ENCODE measurements at places on chromosomes 7 and 10.

GRCh38 chr10:80356989-80357850, 639 bp downstream of the DYDC2 start:
- no peak for DNase-seq

- DNase-seq = no peak
Measured at GRCh38 chr7:5700391-5700985, 81.0 kb downstream of the RNF216 start.

GRCh38 chr7:2754086-2754485, 66.1 kb downstream of the AMZ1 start:
- DNase-seq = no peak

GRCh38 chr7:27998382-27998781, 182.2 kb downstream of the JAZF1 start:
- no peak for DNase-seq

GRCh38 chr7:124764847-124765400, 668 bp downstream of the GPR37 start:
- no peak for DNase-seq

- no peak for DNase-seq
Measured at GRCh38 chr7:106814887-106815286, 50.2 kb upstream of the PIK3CG start.

GRCh38 chr10:77197544-77197943, 440.1 kb downstream of the KCNMA1 start:
- DNase-seq = no peak

GRCh38 chr7:91185771-91186170, 78.5 kb upstream of the FZD1 start:
- DNase-seq = no peak

DNA sequence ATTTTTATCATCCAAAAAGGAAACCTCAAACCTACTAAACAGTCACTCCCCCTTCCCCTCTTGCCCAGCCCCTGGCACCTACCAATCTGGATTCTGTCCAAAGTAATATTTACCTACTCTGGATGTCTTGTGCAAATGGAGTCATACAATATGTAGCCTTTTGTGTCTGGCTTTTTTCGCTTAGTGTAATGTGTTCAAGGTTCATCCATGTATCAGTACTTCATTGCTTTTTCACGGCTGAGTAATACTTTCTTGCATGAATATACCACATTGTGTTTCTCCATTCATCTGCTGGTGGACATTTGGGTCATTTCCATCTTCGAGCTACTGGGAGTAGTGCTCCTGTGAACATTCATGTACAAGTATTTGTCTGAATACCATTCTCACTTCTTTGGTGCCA, 113.6 kb downstream of the EEPD1 start:
- DNase-seq = no peak

GRCh38 chr10:91528080-91528479, 104.8 kb downstream of the PPP1R3C start:
- no peak for DNase-seq

DNA sequence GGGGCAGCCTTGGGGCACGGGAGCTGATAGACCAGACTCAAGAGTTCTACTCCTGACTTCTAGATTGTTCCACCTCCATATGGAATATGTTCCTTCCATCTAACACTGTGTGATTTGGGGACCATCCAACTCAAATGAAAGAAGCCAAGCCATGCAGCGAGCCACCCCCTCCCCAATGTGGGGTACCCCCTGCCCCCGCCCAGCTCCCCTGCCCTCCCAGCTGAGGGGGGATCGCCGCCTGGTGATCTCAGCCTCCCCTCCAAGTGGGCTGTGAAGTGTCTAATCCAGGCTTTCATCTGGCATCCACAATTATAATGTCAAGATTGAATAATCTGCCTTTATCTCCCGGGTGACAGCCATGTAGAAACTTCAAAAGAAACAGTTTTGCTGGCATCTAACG, 246.1 kb downstream of the RPS24 start:
- no peak for DNase-seq

DNA sequence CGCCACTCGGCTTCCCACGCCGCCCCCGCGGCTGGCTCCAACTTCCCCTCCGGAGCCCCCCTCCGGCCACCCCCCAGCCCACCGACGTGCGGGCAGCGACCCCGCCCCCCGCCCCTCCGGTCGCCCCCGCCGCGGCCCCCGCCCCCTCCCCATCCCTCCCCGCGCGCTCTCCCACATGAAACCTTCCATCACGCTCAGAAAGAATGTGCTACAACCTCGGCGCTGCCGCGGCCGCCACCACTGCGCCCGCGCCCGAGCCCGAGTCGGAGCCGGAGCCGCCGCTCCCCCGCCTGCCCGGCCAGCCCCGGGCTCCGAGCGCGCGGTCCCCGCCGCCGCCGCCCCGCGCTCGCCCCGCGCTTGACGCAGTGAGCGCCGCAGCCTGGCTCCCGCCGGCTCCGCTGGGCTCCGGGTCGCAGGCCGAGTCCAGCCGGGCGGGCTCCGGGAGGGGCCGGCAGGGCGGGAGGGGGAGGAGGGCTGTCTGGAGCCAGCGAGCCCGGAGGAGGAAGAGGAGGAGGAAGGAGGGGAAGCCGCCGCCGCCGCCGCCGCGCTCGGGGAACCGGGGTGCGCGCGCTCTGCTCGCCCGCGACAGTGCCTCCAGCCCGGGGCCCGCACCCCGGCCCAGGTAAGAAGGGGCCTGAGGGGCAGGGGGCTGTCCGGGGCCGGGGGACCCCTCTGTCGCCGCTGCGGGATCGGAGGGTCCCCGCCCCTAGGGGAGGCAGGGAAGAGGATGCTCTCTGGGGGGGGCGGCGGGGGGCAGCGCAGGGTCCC, 4.3 kb upstream of the ELFN1 start:
- DNase-seq = no peak

DNA sequence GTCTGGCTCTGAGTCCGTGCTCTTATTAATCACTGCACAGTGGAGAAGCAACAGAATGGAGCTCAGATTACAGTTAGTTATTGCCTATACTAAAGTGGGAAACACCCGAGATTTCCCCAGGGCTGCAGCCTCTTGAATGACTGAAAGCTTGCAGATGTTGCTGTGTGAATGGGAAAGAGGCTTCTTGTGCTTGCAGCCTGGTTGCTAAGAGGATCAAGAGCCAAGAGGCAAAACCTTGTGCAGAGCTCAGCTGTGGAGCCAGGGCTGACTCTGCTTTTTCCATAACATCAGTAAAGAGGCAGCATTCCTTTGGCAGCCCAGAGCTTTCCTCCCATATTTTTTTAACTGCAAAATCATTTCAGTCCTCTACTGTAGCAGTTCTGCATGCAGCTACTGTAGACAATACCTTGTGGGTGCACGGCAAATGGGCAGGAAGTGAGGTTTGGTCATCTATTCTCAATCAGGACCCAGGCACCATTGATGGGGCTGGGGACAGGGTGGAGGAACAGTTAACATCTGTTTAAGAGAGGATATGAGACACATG, 86.5 kb downstream of the RALA start:
- no peak for DNase-seq

GRCh38 chr7:16347066-16347826, 74.1 kb downstream of the CRPPA start:
- DNase-seq = no peak

GRCh38 chr7:141512597-141512996, 38.6 kb upstream of the AGK start:
- no peak for DNase-seq

DNA sequence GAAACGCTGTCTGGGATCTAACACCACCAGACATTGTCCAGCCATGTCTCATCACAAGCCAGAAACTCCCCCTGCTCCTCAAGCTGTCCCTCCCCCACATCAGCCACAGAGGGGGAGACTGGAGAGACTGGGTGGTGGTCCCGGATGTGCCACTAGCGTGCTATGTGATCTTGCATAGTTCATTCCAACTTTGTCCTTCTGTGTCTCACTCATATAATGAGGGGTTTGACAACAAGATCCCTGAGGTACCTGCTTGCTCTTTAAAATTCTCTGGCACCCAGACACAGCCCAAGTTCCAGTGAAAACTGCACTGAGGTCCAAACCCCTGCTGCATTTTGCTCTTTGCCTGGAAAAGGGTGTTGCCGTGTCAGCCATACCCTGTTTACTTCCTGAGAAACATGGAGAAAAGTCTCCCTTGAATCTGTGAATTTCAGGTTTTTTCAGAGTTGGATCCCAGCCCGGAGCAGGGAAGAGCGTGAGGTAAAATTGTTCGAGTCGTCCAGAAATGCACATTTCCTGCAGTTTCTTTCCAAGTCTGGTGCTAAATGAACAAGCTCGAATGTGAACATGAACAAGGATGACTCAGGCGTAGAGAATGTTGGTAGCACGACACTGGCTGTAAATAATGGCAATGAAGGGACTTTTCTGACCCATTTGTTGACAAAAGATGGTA, 156.6 kb downstream of the CCDC3 start:
- DNase-seq = no peak

DNA sequence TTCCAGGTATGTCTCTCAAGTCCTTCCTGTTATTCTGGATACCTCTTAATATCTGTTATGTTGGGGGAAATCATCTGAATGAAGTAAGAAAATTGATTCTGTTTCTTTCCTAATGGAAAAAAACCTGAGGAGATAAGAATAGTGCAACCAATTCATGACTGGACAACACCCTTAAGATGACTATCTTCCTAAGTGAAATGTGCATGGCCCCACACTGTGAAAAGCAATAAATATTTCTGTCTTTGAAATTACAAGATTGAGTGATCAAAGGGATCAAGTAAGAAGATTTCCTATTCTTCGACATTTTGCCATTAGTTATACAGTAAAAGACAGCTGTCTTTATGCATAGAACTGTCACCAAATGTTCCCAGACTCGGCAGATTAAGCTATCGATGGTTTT, 73.9 kb downstream of the CHCHD3 start:
- DNase-seq = no peak

GRCh38 chr10:8060704-8061121, 6.2 kb downstream of the GATA3 start:
- DNase-seq = no peak

DNA sequence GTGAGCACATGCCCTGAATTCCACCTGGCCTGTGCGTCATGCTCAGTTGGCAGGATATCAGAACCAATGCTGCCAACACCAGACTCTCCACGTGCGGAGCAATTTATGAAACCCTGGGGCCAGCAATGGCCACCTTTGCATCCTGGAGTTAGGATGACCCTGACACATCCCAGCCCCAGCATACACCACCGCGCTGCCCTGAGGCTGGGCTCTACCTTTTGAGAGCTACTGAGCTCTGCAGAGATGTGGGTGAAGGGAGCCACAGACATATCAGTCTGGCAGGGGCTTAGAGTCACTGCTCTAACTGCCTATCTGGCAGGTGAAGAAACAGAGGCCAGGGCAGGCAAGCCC, 41.9 kb downstream of the SYPL1 start:
- no peak for DNase-seq

GRCh38 chr7:35749556-35749955, 51.3 kb upstream of the SEPTIN7 start:
- DNase-seq = no peak

DNA sequence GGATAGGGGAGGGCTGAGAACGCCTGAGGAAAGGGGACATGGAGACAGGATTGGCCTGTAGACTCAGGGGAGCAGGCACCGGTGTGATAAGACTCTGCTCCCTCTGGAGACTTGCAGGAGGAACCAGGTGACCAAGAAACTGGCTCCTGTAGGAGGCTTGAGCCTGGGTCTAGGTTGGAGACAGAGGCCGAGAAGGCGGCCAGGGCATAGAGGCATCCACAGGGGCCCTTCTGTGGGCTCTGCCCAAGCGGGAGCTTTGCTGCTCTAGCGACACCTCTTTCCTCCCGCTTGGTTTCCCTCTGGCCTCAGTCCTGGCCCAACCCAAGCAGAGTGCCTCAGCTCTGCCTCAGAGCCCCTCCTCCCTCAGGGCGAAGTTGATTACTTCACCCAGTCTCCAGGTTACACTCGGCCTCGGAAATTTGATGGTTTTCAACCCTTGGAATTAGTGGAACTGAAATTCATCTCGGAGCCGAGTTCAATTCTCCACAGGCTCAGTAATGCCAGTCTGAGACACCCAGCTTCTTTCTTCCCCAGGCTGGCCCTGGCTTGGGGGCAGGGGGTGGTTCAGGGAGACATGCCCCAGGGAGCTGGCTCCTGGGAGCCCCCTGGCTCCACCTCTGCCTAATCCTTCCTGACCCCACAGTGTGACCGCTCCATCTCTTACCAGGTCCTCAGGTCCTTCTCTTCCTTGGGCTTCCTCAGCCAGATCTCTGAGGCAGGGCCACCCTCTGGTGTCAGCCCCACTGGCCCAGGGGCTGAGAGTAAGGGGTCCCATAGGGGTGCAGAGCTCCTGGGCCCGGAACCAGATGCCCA, 60.4 kb downstream of the PAX2 start:
- DNase-seq = no peak

- DNase-seq = no peak
Measured at GRCh38 chr10:30897048-30897447, 134.6 kb downstream of the ZNF438 start.

- DNase-seq = no peak
Measured at GRCh38 chr7:107446531-107446930, 23.3 kb upstream of the GPR22 start.

GRCh38 chr10:27838361-27838760, 92.7 kb upstream of the MKX start:
- no peak for DNase-seq

GRCh38 chr10:100710151-100710871, 35.1 kb upstream of the PAX2 start:
- DNase-seq = no peak

GRCh38 chr7:138934861-138935260, 46.3 kb downstream of the KIAA1549 start:
- DNase-seq = no peak

- DNase-seq = no peak
Measured at GRCh38 chr10:25972631-25973030, 38.6 kb downstream of the MYO3A start.

- DNase-seq = no peak
Measured at GRCh38 chr7:143054621-143055020, 2.5 kb downstream of the OR6V1 start.

DNA sequence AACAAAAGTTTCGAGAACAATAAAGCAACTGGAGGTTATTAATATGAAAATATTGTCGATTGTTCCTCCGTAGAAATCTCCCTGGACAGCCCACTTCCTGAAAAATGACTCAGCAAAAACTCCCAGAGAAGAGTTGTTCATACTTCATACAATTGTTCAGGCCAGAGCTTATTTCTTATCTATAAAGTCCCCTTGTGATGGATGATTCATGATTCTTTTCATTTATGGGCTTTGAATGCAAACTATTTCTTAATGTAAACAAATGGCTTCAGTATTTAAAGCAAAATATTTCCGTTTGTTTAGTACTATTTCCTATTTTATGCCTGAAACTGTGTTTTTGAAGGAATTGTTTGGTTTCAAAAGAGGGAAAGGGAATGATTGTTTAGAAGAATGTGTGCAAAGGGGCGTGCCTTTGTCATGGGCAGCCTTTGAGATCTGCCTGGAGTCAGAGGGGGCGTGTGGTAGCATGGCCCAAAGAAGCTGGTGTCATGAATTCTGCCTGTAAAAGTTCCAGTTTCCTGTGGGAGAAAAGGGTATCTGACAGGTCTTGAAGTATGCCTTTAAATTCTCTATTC, 26.2 kb upstream of the EXOC6 start:
- DNase-seq = no peak

All from stimulated activated CD8-positive, alpha-beta memory T cell treated with anti-CD3 and anti-CD28 coated beads, Interleukin-4, amount 100 ng/mL, for 24 hours (primary cell).